LNCaP clone FGC (cell line): ENCODE measurements at places on chromosomes 1 and 21.
A peak's percentile ranks its signal among the peaks of the same experiment; 100 is the strongest.

- DNase-seq: no peak
Observed at GRCh38 chr1:248144513-248145198, at the start of gene OR2M5. TSS of gene OR2M5 (plus strand) at chr1:248145148. CDS start at chr1:248145148, 0 bp downstream.

- DNase-seq: no peak
Observed at GRCh38 chr21:15054089-15054488, 10.7 kb downstream of the NRIP1 start.

GRCh38 chr1:243718893-243719292 is 131.2 kb downstream of the AKT3 start:
- no peak for DNase-seq

- no peak for DNase-seq
Observed at GRCh38 chr1:8969937-8970336, 24.3 kb downstream of the CA6 start.

- peak; percentile 93 for DNase-seq
Observed at GRCh38 chr1:54277451-54278341, 77.7 kb downstream of the MRPL37 start.

DNA sequence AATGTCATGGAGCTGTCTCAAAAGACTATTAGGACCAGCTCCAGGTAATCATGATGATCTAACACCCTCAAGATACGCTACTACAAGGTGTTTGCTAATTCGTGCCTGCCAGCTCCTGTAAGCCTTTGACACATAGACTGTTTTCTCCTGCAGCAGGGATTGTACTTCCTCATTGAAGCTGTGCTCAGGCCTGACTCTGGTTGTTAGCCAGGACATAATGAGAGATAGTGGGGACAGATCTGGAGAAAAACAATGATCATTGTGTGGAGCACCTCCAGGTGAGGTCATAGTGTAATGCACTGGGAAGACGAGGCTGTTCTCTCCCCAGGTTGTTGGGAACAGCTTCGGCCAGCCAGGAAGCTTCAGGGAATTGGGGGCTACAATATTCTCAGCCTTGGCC is 94.6 kb downstream of the SETD4 start:
- no peak for DNase-seq

GRCh38 chr1:55057956-55058298 is 18.6 kb downstream of the PCSK9 start:
- DNase-seq: no peak
